ENCODE measurements at places on chromosomes 1 and 21. TPM values are rescaled to one million over a fixed set of nuclear protein-coding genes. Genes with fewer than 3 reads are reported as not detected.

- no peaks in the 10 kb centered on the region for H3K4me1 ChIP-seq
- H3K27me3 ChIP-seq = no peaks in the 10 kb centered on the region
- no peaks in the 10 kb centered on the region for H3K36me3 ChIP-seq
- H3K27ac ChIP-seq = no peak overlapping the region
- DNase-seq = no peak
Measured at GRCh38 chr1:172837816-172838679, 179.1 kb downstream of the FASLG start.

DNA sequence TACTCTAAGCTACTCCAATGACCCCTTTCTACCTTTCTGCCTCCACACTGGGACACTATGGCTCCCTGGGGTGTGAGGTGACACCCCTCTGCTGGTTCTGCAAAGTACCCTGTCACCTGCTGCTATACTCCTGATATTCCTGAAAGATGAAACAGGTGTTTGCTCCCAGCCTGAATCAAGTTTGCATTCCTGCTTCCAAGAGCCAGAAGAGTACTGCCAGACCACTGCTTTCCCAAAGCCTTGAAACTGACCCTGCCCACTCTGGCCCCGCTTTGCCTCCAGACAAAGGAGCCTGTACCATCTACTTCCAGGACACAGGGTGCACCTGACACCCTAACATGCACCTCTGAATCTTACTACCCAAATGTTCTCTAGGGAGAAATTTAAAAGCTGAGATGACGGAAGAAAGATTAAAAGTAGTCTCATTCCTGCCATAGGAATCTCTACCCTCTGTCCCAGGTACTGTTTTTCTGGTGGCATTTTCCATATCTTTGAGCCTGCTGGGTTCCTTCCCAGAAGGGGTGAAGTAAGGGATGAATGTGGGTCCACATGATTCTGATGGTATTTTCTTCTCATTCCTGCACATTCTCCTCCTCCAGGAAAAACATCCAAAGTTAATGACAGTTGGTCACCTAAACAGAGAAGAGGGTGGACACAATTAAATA is 70.3 kb upstream of the DUSP10 start:
- no peaks in the 10 kb centered on the region for H3K27me3 ChIP-seq
- no peak overlapping the region for H3K27ac ChIP-seq
- no peaks in the 10 kb centered on the region for H3K4me1 ChIP-seq
- DNase-seq = no peak
- no peaks in the 10 kb centered on the region for H3K36me3 ChIP-seq
- H3K4me3 ChIP-seq = no peak overlapping the region

DNA sequence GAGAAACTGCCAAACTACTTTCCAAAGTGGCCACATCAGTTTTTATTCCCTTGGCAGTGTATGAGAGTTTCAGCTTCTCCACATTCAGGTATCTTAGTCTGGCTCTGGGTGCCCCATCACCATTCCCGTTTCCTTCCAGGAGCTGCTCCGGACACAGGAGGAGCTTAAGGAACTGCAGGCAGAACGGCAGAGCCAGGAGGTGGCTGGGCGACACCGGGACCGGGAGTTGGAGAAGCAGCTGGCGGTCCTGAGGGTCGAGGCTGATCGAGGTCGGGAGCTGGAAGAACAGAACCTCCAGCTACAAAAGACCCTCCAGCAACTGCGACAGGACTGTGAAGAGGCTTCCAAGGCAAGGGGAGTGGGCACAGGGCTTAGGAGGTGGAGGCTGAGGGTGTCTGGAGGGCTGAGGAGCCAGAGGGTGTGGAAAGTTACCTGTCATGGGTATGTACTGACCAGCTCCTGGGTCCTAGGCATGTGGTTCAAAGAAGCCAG is 10.9 kb upstream of the TUFT1 start:
- H3K27ac ChIP-seq = no peak overlapping the region
- DNase-seq = no peak
- H3K36me3 ChIP-seq = no peaks in the 10 kb centered on the region
- H3K4me1 ChIP-seq = no peaks in the 10 kb centered on the region
- no peaks in the 10 kb centered on the region for H3K27me3 ChIP-seq
- H3K4me3 ChIP-seq = no peak overlapping the region

DNA sequence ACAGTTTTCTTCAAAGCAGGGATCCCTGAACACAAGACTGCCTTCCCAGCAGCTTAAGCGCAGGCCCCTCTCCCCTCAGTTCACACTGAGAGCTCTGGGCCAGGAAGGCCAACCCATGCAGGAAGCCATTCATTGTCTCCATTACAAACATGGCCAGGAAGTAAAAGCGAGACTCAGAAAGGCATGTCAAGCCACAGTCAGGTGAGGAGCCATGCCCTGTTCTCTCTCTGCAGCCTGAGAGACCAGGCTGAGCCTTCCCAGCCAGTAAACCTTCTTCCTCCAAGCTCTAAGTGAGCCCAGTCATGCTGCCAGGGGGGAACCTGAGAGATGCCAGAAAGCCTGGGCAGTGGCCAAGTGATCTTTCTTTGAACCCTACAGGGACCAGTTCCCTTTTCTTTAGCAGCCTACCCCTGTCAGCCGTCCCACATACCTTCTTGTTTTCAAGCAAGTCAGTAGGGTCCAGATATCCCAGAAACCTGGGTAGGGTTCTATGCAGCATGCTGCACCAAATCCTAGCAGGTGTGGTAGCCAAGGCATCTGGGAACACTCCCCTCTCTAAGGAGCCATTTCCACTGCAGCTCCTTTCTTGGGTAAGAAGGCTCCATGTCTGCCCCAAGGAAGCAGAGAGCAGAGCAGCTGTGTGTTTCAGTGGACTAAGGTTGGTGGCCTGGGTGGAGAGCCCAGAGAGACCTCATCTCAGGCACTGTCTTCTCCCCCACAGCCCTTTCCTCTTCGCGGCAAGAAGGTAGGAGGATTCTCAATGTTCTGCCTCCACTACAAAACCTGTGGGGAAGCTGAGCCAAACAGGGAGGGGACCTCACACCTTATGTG is 977 bp downstream of the TRAF3IP3 start:
- H3K36me3 ChIP-seq = no peaks in the 10 kb centered on the region
- no peak overlapping the region for H3K4me3 ChIP-seq
- DNase-seq = no peak
- H3K4me1 ChIP-seq = no peaks in the 10 kb centered on the region

OR14K1 gene
- not detected for total RNA-seq

DNA sequence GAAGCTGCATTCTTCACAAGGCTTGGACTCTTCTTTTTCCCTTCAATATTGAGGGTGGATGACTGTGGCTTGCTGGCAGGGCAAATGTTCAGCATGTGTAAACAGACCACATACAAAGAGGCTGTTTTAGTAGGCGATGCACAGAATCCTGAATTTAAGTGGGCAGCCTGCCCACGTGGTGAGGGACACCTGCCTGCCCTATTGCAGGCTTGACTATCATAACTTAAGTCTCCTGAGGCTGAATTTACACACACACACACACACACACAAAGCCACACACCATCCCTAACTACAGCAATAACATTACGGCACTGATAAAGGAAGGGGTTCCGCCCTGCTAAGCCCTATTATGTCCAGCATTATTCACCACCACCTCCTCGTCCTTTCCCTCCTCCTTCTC is 15.9 kb downstream of the SYT2 start:
- H3K27me3 ChIP-seq = no peaks in the 10 kb centered on the region
- no peak overlapping the region for H3K4me3 ChIP-seq

GRCh38 chr1:238487931-238488330 is 597.2 kb upstream of the ZP4 start:
- H3K4me3 ChIP-seq = no peak overlapping the region
- no peaks in the 10 kb centered on the region for H3K27me3 ChIP-seq
- no peaks in the 10 kb centered on the region for H3K36me3 ChIP-seq

- no peak overlapping the region for H3K4me3 ChIP-seq
- no peak overlapping the region for H3K27ac ChIP-seq
- DNase-seq = no peak
Measured at GRCh38 chr1:112402682-112403643, 6.9 kb downstream of the CTTNBP2NL start.

DNA sequence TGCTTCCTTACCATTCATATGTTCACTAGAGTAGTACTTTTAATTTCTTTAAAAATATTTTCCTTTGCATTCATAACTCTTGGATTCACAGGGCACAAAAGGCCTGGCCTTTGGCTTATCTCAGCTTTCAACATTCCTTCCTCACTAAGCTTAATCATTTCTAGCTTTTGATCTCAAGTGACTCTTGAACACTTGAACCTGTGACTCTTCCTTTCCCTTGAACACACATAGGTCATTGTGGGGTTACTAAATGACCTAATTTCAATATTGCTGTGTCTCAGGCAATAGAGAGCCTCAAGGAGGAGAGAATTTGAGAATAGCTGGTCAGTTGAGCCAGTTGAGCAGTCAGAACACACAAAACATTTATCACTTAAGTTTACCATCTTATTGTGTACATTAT is 49.9 kb downstream of the COL11A1 start:
- H3K27me3 ChIP-seq = no peaks in the 10 kb centered on the region
- DNase-seq = no peak
- no peak overlapping the region for H3K27ac ChIP-seq
- no peak overlapping the region for H3K4me3 ChIP-seq
- H3K4me1 ChIP-seq = no peaks in the 10 kb centered on the region

DNA sequence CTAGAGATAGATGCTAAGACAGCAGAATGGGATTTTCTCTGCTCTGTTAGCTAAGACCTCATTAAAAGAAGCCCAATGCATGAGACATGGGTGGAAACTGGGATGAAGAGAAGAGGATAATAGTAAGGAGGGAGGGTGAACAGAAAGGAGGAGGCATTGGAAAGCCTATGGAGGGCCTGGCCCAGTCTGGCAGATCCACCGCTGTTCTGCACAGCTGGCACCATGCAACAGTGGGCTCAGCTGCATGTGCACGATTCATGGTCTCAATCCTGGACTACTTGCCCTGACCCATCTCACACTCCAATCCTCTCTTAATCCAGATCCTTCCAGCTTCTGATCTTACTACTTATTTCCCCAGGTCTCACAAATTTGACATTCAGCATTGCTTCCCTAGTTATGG is 2.2 kb downstream of the PHC2 start:
- no peaks in the 10 kb centered on the region for H3K27me3 ChIP-seq
- H3K36me3 ChIP-seq = no peaks in the 10 kb centered on the region
- no peak overlapping the region for H3K27ac ChIP-seq

GRCh38 chr1:78009836-78010235 is 5.1 kb downstream of the DNAJB4 start:
- DNase-seq = no peak
- H3K36me3 ChIP-seq = no peaks in the 10 kb centered on the region
- no peak overlapping the region for H3K27ac ChIP-seq
- H3K27me3 ChIP-seq = no peaks in the 10 kb centered on the region
- H3K4me3 ChIP-seq = no peak overlapping the region

GRCh38 chr1:8941906-8942305 is 3.8 kb upstream of the CA6 start:
- DNase-seq = no peak
- H3K27ac ChIP-seq = no peak overlapping the region
- no peak overlapping the region for H3K4me3 ChIP-seq
- no peaks in the 10 kb centered on the region for H3K27me3 ChIP-seq
- no peaks in the 10 kb centered on the region for H3K36me3 ChIP-seq

DNA sequence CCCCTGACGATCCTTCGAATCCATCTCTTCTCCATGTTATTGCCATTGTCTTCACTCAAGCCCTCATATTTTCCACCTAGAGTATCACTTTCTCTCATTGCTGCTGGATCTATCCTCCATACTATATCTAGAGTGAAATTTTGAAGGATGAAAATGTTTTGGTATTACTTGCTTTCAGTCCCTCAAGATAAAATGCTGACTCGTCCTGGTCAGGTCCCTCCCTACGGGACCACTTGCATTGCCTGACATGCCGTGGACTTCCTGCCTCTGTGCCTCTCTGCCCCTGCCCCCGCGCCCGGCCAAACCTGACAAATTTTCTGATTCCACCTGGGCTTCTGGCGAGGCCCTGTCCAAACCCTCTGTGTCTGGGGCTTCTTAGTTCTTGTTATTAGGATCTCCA is 23.6 kb downstream of the SPATA46 start:
- H3K27ac ChIP-seq = no peak overlapping the region
- no peaks in the 10 kb centered on the region for H3K27me3 ChIP-seq
- no peaks in the 10 kb centered on the region for H3K4me1 ChIP-seq
- H3K36me3 ChIP-seq = no peaks in the 10 kb centered on the region

- no peaks in the 10 kb centered on the region for H3K4me1 ChIP-seq
- H3K27ac ChIP-seq = no peak overlapping the region
- H3K36me3 ChIP-seq = no peaks in the 10 kb centered on the region
- no peak overlapping the region for H3K4me3 ChIP-seq
- no peaks in the 10 kb centered on the region for H3K27me3 ChIP-seq
Measured at GRCh38 chr1:98333936-98334335, 327.6 kb upstream of the SNX7 start.

DNA sequence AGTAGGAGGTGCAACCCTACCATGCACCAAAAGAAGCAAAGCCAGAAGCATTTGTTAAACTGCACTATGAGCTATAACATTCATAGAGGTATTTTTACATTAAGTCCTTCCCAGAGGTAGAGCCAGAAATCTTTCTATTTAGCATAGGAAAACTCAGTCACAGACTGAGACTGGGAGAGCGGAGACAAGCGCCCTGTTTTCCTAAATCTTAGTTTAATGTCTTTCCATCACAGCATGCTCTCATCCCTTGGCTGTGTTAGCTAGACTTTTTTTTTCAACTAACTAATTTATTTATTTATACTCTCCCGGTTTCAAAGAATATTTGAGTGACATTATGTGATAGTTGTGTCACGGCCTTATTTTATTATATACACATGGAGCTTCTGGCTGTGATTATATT is 304.1 kb downstream of the LMX1A start:
- no peak for DNase-seq
- H3K4me3 ChIP-seq = no peak overlapping the region
- no peaks in the 10 kb centered on the region for H3K27me3 ChIP-seq
- H3K36me3 ChIP-seq = no peaks in the 10 kb centered on the region

- no peak overlapping the region for H3K4me3 ChIP-seq
- H3K36me3 ChIP-seq = no peaks in the 10 kb centered on the region
- no peaks in the 10 kb centered on the region for H3K27me3 ChIP-seq
- DNase-seq = no peak
Measured at GRCh38 chr1:198734323-198735008, 95.6 kb downstream of the PTPRC start.

- H3K4me3 ChIP-seq = no peak overlapping the region
- no peaks in the 10 kb centered on the region for H3K27me3 ChIP-seq
- H3K4me1 ChIP-seq = no peaks in the 10 kb centered on the region
- no peak overlapping the region for H3K27ac ChIP-seq
- H3K36me3 ChIP-seq = no peaks in the 10 kb centered on the region
Measured at GRCh38 chr1:17212487-17213121, 7.7 kb downstream of the PADI1 start.

- no peaks in the 10 kb centered on the region for H3K27me3 ChIP-seq
- no peak overlapping the region for H3K27ac ChIP-seq
- H3K4me1 ChIP-seq = no peaks in the 10 kb centered on the region
- DNase-seq = no peak
- no peaks in the 10 kb centered on the region for H3K36me3 ChIP-seq
- no peak overlapping the region for H3K4me3 ChIP-seq
Measured at GRCh38 chr1:157105988-157106812, 6.6 kb upstream of the ETV3L start.

GRCh38 chr1:193348091-193348768 is 161.8 kb upstream of the B3GALT2 start:
- peaks cover 8% of the 10 kb centered on the region for H3K4me1 ChIP-seq
- no peak overlapping the region for H3K4me3 ChIP-seq
- no peaks in the 10 kb centered on the region for H3K36me3 ChIP-seq
- H3K27me3 ChIP-seq = no peaks in the 10 kb centered on the region
